Stimulated activated CD4-positive, alpha-beta T cell treated with anti-CD3 and anti-CD28 coated beads, Interleukin-1b, Interleukin-23, amount 100 ng/mL, for 1 hour (primary cell): ENCODE measurements at places on chromosomes 3 and 15.

DNA sequence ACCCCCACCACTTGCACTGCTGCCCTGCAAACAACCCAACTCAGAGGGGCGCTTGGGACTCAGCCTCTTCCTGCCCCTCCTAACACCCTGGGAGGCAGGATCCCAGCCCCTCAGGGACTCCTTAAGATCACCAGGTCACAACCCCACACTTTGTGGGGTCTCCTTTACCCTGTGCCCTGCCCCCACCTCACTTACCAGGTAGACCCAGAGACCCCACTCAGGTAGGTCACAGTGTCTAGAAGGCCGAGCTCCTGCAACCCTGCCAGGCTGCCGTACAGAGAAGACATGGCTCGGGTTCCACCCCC lies 9.1 kb downstream of the PLA2G4F start:
- no peak for DNase-seq

DNA sequence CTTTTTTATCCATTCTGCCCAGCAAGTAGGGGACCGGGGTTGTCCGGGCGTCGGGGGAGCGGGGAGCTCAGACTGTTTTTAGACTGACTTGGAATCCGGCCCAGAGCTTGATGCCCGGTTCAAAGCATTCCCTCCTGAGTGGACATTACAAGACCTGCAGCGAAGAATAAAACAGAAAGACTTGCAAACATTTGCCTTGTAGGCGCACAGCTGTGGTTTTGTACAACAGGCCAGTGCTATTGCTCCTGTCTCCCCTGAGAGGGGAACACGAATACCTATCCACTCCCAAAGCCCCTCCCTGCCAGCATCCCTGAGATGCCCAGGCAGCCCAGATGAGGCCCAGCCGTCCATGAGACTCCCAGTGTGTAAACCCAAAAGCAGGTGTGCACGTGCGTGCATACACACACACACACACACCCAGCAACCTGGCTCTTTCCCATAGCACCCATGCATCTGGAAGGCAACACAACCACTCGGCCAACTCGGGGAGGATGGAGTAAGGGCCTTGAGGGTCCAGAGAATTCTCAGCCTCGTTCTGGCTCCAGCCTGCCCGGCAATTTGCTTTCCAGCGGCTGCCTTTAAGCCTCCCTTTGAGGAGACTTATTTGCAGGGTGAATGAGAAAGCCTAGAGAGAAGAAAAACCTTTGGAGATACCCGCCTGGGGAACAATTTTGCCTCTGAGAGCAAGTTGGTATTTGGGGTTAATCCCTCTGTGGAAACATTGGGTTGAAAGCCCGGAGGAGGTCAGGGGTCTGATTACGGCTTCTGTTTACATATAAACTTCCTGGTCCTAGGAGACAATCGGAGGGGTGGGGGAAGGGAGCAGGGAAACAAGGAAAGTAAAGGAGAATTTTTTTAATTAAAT lies 161.0 kb upstream of the HES1 start:
- DNase-seq = no peak

DNA sequence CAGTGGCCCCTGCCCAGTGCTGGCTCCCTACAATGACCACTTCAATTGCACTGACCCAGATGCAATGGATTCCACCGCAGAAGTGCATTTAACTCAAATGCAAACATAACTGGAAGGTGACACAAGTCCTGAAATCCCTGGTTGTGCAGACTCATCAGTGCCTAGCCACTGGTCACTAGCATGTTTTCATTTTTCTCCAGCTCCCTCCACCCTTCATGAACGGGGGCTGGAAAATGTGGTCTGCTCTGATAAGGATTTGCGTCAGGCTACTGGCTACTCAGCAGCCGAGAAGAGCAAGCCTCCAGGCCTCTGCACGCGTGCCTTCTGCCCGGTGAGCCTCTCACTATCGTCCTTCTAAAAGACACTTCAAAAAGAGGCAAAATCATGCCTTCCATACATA lies 27.4 kb upstream of the FURIN start:
- DNase-seq = no peak

- no peak for DNase-seq
Observed at GRCh38 chr3:31197941-31198340, 303.5 kb upstream of the GADL1 start.

DNA sequence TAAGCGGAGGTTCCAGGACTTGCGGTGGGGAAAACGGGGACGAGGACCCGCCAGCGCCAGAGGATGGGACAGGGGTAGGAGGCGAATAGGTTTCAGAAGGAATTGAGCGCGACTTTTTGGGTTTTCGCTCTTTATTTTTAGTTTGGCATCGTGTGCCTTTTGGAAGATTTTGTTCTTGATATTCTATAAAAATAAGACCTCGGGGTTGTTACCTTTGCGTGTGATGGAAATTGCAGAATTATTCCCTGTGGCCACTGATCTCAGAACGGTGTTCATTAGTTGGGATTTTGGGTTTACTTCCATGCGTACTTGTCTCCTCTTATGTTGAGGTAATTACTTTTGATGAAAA lies 453 bp upstream of the CCDC14 start:
- no peak for DNase-seq

GRCh38 chr3:46987743-46988401 lies 8.4 kb downstream of the NBEAL2 start:
- DNase-seq = peak; percentile 75

- DNase-seq = no peak
Observed at GRCh38 chr3:98623572-98624280, 30.3 kb upstream of the CPOX start.

DNA sequence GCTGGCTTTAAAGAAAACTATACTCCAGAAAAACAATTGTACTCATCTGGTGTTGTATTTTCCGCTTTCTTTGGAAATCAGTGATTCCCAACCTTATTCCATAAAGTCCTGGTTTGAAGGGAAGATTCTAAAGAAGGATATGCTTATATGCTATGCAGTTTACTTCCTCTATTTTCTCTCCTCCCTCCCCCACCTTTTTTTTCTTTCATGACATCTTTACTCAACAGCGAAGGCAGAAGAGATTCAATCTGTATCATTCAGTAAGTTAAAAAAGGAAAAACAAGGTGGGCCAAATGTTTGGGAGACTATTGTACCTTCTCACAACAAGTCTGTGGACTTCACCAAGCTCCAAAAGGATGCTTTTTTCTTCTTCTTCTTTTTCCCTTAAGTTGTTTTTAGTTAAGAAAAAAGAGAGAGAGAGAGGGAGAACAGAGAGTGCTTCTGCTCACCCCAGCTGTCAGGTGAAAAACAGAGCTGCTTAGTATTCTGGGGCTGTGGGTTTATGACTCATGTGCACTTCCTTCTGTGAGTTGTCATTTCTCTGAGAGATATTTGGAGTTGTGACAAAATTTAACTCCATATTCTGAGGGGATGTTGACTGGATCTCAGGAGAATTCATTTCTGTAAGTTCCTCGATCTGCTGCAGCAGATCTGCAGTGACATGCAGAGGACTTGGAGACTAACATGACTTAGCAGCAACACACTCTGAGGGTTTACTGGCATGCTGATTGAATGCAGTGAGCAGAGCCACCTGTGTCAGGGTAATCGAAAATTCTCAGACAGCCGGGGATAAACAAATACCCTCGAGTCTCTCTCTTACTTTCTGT lies 70.7 kb downstream of the SSR3 start:
- DNase-seq = no peak

GRCh38 chr15:80913541-80913940 lies 76.1 kb downstream of the MESD start:
- DNase-seq = no peak

DNA sequence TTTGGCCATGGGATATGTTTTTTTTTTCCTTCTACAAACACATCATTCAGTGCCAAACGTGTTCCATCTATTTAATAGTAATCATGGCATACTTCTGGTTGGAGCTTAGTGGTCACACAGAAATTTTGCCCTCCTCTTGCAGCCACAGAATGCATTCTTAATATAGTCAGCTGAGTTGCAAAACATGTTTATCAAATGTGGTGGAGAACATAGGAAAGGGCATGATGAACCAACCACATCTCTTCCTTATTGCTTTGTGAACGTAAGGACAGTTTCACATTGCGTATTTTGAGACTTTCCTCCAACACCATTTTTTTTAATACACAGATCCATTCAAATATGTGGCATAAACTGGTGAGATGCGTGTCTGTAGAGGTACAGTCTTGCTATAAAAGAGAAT lies 106.8 kb downstream of the BBX start:
- no peak for DNase-seq

GRCh38 chr3:107285197-107285596 lies 92.0 kb upstream of the CCDC54 start:
- no peak for DNase-seq

GRCh38 chr3:11547498-11547897 lies 96.2 kb downstream of the VGLL4 start:
- DNase-seq = no peak

DNA sequence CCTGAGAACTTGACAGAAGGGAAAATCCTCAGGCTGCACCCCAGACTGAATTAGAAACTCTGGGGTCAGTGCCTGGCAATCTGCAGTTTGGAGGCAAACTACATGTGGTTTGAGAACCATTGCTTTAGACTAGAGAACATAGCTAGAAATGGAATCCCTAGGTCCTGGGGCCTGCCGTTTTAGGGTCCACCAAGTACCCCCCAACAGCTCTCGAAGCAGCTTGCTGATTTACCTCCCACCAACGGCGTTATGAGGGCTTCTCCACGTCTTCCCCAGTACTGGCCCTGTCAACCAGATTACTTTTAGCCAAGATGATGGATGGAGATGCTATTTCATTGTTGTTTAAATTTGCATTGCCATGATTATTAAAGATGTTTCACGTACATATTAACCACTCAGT lies 272.5 kb downstream of the XXYLT1 start:
- DNase-seq = no peak

GRCh38 chr3:27095553-27096222 lies 273.5 kb downstream of the NEK10 start:
- DNase-seq = no peak

- no peak for DNase-seq
Observed at GRCh38 chr15:82894971-82895520, 57.5 kb downstream of the HOMER2 start.

DNA sequence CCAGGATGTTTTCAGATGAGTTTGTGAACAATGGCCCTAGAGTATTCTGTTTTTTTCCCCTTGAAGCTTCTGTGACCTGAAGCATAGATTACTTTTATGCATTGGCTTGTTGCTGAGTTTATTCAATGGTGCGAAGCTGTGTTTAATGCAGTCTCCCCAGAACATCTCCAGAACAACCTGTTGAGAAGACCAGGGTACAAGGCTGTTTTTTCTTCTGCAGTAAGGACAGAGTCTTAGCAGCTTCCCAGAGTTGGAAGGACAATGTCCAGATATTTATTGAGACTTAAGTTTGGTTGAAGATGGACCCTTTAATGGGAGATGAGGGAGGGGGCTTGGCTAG lies 295.6 kb downstream of the LRTM1 start:
- DNase-seq = no peak

GRCh38 chr3:46664971-46665762 lies 28.3 kb downstream of the ALS2CL start:
- no peak for DNase-seq

GRCh38 chr3:54577313-54577712 lies 350.5 kb downstream of the LRTM1 start:
- no peak for DNase-seq

- no peak for DNase-seq
Observed at GRCh38 chr15:49435174-49435573, 12.1 kb downstream of the FGF7 start.
